SK-N-DZ (cell line): ENCODE measurements at places on chromosomes 1 and 21.
A peak's percentile ranks its signal among the peaks of the same experiment; 100 is the strongest.

DNA sequence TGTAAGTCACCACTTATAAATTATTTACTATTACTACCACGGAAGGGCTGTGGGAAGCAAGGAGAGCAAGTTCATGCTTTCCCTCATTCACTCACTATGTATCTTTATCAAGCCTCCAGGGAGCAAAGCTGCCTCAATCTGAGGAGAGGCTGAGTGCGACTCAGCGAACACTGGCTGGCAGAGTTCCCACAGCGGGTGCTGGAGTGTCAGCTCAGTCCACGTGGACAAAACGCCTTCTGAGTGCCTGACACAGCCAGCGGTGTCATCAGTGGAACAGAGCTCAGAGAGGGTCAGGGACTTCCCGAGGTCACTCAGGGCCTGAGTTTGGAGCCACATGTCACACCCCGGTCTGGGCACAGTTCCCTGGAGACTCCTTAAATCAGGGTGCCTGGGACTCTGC is 16.9 kb downstream of the MATN1 start:
- DNase-seq = no peak

DNA sequence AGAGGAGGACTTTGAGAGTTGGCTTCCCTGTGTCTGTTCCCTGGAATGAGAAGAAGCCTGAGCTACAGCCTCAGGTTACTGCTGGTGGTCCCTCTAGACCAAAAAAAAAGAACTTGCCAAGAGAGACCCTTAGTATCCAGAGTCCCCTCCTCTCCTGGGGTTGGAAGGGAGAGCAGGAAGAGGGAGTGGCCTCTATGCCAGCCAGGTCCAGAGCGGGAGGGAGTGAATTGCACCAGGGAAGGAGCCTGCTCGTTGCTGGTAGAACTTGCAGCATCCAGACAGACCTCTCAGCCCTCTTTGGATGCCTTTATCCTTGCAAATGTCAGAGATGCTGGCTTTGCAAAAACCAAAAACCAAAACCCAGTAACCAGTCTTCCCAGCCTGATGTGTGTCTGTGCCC is 491.3 kb upstream of the VAMP3 start:
- no peak for DNase-seq

DNA sequence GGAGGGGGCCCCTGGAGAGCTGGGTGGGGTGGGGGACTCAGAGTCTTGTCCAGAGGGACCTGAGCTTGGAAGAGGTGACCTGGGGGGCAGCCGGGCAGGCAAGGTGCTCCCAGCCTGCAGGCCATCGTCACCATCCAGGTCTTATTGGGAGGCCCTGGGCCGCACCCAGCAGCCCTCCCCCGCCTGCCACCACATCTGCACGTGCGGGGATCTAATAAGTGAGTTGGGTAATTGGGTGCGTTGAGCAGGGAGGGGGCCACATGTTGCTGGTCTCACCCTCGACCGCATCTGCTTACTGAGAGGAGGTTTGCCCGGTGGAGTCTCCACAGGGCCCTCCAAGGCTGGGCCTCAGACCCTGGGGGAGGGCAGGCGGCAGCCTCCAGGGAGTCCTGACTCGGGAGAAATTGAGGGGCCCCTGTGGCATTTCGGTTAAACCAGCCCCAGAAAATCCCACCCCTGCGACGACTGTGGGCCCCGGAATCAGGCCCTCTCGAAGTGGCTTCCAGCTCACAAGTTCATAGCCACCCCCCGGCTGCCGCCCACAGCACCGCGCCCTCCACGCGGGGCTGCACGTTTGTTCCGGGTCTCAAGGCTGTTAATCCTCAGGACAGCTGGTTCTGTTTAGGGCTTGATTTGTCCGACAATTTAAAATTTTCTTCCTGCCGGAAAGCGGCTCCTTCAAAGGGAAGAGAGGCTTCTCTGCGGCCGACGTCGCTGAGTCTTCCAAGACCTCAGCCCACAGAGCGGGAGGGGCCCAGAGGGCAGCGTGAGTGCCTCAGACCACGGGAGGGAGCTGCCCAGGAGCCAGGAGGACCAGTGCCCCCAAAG is 14.7 kb upstream of the COL6A2 start:
- no peak for DNase-seq

- DNase-seq = peak; percentile 39
Observed at GRCh38 chr1:16017461-16018303, at the start of gene HSPB7. TSS of gene HSPB7 (minus strand) at chr1:16018043. CDS start at chr1:16017963, 80 bp downstream.

GRCh38 chr1:17122521-17123164 is 3.4 kb upstream of the PADI2 start:
- no peak for DNase-seq

GRCh38 chr1:74964508-74965102 is 169.6 kb upstream of the LHX8 start:
- peak; percentile 55 for DNase-seq

DNA sequence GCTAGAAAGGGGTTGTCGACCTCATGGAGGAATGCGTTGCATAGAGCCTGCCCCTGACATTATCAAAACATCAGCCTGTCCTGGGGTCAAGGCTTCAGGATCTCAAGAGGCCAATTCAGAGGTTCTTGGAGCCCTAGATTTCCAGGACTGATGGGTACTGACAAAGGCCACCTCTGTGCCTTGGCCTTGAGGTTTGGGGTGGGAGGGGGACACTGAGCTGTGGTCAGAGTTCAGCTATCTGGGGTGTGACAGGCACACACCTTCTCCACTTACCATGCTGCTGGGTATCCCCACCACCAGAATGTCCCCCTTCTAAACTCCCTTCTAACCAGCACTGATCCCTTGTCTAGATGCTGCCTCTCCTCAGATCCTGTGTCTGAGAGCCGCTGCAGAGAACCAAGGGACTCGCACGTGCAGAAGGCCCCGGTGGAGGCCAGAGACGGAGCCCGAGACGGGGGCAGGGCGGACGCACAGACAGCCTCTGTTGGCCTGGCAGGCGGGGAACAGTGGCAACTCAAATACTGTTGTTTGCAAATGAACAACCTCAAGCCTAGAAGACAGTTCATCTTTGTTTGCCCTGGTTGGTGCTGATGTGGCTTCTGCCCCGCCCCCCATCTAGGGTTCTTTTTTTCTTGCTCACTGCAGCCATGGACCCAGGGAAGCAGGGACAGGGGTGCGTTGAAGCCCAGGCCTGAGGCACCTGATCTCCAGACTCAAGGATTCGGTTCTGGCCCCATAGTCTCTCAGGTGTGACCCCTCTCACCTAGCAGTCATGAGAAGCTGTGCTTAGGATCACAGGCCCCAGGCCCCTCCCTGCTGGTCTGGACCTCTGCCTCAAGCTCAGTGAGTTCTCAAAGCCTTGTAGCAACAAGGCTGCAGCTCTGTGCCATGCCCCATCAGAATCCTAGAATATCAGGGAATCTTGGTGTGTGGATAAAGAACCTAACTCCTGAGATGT is 28.1 kb upstream of the CSF1 start:
- DNase-seq = no peak

GRCh38 chr1:229130028-229130668 is 140.8 kb upstream of the RAB4A start:
- no peak for DNase-seq

- no peak for DNase-seq
Observed at GRCh38 chr21:36700295-36700970, 1.5 kb downstream of the SIM2 start.

- no peak for DNase-seq
Observed at GRCh38 chr1:207886227-207886626, 24.7 kb downstream of the CD34 start.
